ENCODE measurements at places on chromosomes 7 and 10.

GRCh38 chr10:32938554-32939061 lies 19.4 kb downstream of the ITGB1 start:
- DNase-seq = no peak

DNA sequence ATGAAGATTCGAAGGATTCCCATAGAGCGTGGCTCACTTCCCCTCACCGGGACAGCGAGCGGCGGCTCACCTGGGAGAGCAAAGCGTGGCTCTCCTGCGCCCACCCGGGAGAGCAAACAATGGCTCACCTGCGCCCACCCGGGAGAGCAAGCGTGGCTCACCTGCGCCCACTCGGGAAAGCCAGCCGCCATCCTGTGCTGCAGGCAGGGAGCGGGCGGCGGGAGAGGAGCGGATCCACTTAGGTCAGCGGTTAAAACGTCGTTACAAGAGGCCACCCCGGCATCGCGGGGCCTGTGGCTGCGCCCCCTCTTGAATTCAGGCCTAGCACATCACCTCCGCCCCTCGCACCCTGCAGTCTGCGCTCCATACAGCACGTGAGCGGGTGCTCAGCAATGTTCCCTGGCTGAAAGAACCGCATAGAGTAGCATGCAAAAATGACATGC lies 461 bp upstream of the FIGNL1 start:
- no peak for DNase-seq

DNA sequence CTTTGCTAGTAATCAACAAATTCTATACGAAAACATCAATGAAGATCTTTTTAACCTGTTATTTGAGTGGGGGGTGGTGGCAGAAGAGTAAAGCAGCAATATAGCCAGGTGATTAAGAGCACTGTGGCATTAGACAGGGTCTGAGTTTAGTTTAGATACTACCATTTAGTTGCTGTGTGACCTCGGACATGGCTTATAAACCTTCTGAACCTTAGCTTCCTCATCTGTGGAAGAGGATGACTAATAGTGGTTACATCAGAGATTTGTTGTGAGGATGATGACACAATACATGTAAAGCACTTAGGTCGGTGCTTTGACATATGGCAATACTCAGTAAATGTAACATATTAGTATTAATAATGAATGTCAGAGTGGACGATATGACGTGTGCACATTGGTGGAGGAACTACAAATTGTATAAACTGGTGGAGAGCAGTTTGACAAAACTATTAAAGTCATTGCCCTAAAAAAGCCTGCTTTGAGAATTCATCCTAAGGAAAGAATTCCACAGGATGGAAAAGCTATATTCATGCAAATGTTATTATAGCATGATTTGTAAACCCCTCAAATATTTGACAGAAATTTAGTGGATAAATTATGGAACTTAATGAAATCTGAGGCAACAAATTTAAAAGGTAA lies 24.3 kb downstream of the SPAG6 start:
- no peak for DNase-seq

DNA sequence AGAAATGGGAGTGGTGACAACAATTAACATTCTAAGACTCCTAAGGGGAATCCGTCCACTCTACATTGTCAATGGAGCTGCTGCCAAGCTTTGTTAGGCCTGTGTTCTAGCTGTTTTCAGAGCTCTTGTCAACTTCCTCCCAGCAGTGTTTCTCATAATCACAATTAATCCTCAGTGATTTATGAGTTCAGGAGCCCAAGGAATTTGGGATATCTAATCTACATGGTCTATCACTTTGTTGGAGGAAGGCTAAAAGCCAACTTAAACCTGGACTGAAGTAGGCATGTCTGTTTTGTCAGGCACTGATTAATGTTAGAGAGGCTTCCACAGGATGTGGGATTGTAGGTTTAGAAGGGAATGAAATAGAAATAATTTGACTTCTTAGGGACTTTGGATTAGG lies 10.2 kb upstream of the OR2F2 start:
- DNase-seq = no peak

DNA sequence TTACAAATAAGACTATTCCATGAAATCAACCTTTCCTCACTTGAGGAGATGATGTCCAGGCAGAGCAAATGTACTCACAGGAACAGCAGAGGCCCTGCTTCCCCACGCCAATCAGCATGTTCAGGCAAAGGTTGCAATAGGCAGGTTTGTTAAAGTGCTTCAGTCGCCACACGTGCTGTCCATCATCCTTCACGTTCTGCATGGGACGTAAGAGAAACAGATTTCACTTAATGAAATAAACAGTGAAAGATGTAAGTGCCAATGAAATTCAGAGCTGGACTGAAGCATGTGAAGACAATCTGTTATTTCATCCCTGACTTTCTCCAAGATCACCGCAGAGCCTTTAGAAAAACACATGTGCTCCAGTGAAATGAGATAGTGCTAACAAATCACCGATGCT lies 217.4 kb downstream of the DGKB start:
- DNase-seq = no peak

DNA sequence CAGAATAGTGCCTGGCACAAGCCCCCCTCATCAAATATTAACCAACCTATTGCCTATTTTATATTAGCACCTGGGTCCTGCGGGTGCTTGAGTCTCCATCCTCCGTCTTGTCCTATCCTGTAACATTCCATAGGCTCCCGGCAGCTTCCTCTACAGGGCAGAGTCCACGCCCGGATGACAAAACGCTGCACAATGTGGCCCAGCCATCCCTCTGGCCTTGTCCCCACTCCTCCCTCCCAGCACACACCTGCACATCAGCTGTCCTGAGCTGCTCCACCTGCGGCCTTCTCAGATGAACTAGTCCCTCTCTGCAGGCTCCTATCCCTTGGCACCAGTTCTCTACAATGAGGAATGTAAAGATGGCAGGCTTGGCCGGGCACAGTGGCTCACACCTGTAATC lies 153.5 kb upstream of the PDE1C start:
- DNase-seq = no peak

DNA sequence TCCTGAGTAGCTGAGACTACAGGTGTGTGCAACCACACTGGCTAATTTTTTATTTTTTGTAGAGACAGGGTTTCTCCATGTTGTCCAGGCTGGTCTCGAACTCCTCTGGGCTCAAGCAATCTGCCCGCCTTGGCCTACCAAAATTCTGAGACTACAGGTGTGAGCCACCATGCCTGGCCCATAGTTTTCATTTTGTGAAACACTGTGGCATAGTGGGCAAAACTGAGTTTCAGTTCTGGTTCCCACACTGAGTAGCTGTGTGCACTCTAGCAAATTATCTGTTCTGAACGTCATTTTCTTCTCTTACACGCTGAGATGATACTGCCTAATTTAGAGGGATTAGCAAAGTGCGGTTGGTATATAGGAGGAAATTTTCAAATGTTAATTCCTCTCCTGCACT lies 13.5 kb downstream of the ATP5MK start:
- no peak for DNase-seq

DNA sequence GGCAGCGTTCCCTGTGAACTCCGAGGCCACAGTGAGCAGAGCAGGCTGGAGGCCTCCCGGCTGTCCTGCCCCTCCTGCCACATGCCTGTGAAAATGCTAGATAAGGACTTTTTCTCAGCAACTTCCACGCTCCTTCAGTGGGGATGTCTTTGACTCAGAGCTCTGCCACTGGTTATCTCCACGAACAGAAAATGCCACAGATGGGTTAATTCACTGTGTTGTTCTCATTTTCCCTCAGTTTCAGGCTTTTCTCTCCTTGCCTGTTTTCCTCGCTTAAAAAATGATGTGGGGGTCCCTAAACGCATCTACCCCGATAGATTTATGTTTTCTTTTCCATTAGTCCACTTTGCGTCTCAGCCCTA lies 51.3 kb downstream of the IKZF1 start:
- no peak for DNase-seq

GRCh38 chr7:142899661-142900060 lies 14.1 kb upstream of the TRPV6 start:
- DNase-seq = no peak

GRCh38 chr10:5814110-5815107 lies 1.2 kb upstream of the GDI2 start:
- no peak for DNase-seq

DNA sequence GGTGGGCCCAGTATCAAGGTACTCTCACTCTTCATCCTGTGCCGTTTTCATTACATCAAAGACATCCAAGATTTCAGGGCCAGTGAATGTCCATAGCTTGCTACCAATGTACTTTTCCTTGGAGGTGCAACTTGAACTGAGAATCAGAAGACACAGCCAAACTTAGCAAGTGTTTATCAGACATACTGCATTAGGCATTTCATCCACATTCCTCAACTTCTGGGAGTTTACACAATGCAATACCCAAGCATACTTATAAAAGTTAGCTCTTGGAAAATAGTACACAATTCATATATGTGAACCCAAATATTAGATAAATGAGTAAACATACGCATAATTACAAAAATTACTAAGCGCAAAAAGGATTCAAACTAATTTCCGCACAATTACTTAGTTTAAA lies 216.3 kb upstream of the RHOBTB1 start:
- no peak for DNase-seq

GRCh38 chr10:131822013-131822691 lies 78.7 kb upstream of the PPP2R2D start:
- DNase-seq = no peak

GRCh38 chr7:23185980-23186379 lies 4.1 kb downstream of the NUP42 start:
- DNase-seq = no peak

GRCh38 chr10:129658376-129659072 lies 191.5 kb downstream of the MGMT start:
- DNase-seq = no peak

DNA sequence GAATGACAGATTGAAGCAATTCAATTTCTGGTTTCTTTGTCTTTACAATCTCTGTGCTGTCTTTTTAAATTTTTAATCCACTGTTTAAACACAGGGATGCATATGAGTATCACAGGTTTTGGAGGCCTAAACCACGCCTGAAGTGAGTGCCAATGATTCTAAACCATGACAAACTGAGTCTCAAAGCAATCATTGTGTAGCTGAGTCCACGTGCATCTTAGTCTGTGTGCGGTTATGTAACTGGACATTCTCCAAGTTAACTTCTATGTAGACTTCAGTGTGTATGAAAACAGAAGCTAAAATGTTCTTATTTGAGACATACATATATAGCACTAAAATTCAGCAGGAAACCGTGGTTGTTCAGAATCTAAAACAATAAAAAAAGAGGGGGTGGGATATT lies 79.3 kb upstream of the ST8SIA6 start:
- DNase-seq = no peak

- no peak for DNase-seq
Measured at GRCh38 chr7:78900806-78901205, 552.7 kb downstream of the MAGI2 start.

DNA sequence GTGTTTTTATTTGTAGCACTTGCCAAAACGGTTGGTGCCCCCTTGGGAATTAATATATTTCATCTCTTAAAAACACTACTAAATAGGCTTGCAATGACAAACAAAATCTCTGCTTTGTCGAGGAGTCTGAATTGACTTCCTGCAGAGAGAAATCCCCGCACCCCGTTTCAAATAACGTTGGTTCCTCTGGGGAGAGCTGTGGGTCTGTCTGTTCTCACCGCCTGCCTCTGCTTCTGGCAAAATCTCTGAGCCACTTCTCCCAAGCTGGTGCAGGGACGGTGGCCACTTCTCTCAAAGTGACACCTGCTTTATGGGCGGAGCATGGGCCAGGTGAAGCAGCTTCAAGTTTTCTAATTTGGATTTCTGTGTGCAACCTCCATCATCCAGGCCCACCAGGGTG lies 186.3 kb upstream of the ADARB2 start:
- DNase-seq = no peak

DNA sequence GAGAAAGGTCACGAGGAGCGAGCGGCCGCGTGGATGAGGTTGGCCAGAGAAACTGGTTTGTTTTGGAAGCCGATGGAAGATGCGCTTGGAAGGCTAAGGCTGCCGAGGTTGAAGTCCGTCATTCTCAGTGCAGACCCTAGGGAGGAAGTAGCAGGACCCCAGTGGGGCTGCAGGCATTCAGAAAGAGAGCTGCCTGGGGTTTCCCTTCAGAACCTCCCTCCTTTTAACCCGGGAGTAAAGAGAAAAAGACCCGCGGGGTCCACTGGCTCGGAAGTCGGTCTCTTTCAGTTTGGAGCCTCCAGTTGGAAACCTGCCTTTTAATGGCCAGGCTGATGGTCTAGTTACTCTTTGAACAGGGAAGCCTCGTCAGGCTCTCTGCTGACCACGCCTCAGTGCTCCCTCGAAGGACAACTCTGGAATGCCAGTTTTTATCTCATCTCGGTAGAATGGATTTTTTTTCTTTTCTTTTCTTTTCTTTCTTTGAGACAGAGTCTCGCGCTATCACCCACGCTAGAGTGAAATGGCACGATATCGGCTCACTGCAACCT lies 188.6 kb downstream of the CUX1 start:
- DNase-seq = no peak

GRCh38 chr7:30869794-30870611 lies 41.6 kb upstream of the AQP1 start:
- DNase-seq = no peak

GRCh38 chr7:44652535-44652934 lies 46.1 kb downstream of the OGDH start:
- no peak for DNase-seq

- no peak for DNase-seq
Measured at GRCh38 chr7:33061282-33061937, 1.2 kb downstream of the NT5C3A start.

- DNase-seq = no peak
Measured at GRCh38 chr10:44051091-44051490, 333.8 kb downstream of the CXCL12 start.

DNA sequence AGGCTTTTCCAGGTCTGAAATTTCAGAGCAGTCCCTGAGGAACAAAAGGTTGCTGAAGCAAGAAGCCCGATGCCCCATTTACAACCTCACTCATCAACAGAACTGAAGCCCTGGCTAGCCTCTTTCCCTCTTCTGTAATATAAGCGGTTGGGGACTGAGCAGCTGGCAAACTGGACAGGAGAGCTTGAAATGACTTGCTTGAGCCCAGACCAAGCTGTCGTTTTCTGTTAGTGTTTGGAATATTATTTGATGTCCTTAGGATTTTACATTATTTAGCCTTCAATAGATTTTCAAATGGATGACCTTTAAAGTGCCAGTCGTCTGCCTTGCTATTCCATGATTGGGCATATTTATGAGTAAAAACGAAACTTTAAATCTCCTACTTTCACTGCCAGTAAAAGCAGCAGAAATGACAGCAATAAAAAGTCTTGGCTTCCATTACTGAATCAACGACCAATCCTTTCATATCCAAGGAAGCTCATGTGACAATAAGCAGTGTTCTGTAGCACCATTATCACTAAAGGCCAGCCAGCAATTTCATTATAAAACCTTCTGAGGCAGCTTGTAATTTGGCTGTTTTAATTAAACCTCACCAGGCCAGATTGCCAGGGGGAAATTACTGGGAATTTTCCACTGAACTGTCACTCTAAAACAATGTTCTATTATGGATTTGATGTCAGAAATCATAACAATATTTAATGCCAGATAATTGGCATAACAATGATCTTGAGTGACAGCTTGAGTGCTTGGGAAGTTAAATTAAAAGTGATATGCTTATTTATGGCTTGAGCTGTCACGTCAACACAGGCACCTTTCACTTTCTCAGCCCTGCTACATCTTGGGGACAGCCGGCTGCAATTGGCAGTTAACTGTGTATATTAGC lies 85.9 kb downstream of the LSMEM1 start:
- DNase-seq = no peak

GRCh38 chr7:22566592-22566991 lies 66.6 kb upstream of the STEAP1B start:
- no peak for DNase-seq

Data from activated T-cell treated with anti-CD3 and anti-CD28 coated beads, Interleukin-2, amount 50 U/mL, for 4 hours (primary cell).